Kidney capillary endothelial cell (primary cell): ENCODE measurements at places on chromosomes 5 and 9.

GRCh38 chr5:96969366-96969765 is 33.5 kb downstream of the LNPEP start:
- DNase-seq: no peak

DNA sequence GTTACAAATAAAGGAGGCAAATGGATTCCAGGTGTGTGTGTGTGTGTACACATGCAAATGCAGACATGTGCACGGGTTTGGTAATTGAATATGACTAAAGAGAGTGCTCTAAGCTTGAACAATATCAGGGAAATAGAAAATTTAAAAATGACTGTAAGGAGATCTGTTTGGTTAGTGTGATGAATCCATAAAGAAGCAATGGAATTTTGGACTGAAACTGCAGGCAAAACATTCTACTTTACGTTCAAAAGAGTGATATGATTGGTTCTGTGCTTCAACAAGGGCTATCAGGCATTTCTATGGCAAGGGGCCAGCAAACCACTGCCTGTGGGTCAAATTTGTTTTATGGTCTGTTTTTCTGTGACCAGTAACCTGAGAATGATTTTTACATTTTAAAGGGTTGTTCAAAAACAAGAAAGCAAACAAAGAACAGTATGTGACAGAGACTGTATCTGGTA is 332.8 kb upstream of the KLF9 start:
- DNase-seq: no peak

- no peak for DNase-seq
These were observed 31.7 kb upstream of the SCAMP1 start for GRCh38 chr5:78328585-78329173.

- DNase-seq: no peak
These were observed 91.4 kb downstream of the TMEM167A start for GRCh38 chr5:82985763-82986162.

- DNase-seq: no peak
These were observed 5.3 kb downstream of the PRXL2C start for GRCh38 chr9:96649620-96650324.

DNA sequence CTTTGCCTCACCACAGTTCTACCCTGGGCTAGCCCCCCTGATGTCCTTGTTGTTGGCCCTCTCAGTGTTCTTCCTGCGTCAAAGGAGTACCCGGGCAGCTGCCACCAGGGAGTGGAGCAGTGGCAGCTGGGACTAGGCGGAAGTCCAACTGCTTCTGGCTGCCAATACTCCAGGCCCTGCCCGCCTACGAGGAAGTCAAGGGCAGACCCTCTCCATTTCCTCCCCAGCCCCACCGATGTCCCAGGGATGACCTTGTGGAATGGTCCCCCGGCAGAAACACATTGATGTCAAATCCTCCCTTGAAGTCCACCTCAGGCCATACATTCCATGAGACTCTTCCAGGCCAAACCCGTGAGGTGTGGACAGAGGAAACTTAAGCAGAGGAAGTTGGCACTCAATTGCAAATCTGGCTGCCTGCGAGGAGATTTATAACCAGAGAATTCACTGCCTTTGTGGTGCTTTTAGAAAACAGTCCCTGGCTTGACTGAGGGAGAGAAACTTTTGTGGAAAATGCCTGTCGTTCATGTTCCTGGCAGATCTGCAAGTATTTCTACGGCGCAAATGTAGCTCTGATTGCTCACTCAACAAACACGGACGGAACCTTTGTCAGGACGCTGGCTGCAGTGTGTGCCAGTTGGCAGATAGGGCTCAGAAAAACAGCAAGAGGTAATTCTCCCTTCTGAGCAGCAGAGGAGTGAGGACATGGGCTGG is 339.7 kb downstream of the RAB3C start:
- DNase-seq: no peak

GRCh38 chr5:122924203-122924602 is 78.8 kb downstream of the SNX24 start:
- DNase-seq: no peak
